Vein endothelial cell (primary cell): ENCODE measurements at places on chromosomes 12 and 14. TPM values are rescaled to one million over a fixed set of nuclear protein-coding genes. Genes with fewer than 3 reads are reported as not detected.

FAM186B gene
- total RNA-seq = 0.48 and 0.65 TPM in 2 replicates

BCDIN3D gene
- total RNA-seq = 2.6 and 3.4 TPM in 2 replicates

SPTSSA gene
- 18.3 and 20.7 TPM in 2 replicates for total RNA-seq

CLEC2A gene
- total RNA-seq = not detected in 2 replicates

INHBC gene
- total RNA-seq = not detected in 2 replicates

TRHDE gene
- total RNA-seq = under 0.01 TPM in 1 of 2 replicates, not detected in the other

SLC7A7 gene
- 6.9 and 11.4 TPM in 2 replicates for total RNA-seq
